Stimulated activated CD4-positive, alpha-beta T cell treated with anti-CD3 and anti-CD28 coated beads, Interleukin-4, amount 100 ng/mL, for 1 hour (primary cell): ENCODE measurements at places on chromosomes 3 and 15.
A peak's percentile ranks its signal among the peaks of the same experiment; 100 is the strongest.

DNA sequence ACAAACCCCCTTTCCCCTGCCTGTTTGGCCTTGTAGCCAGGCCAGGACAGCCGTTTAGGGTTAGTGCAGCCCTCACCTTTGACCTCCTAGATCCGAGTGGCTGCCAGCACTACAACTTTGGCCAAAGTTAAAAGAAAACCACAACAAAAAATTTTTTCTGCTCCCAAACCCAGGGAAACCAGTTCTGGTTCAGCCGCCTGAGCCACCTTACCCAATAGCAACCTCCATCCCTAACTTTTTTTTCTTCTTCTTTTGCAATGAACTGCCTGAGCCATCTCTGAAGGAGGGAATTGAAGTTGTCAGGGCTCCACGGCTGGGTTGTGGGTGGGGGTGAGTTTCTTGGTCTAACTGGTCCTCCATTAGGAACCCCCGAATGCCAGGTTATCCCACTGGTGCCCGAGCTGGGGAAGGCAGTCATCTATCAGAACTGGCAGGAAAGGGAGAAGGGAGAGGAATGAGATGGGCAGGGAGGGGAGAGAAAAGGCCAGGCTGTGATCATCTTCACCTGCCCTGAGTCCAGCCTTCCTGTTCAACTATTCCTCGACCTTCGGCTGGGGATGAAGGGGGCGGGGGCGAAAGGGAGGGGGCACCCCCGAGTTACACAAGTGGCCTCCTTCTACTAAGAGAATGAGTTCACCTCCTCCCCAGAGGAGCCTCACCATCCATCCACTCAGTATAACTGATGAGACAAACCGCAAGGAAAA is 6.2 kb upstream of the NR2F2 start:
- DNase-seq, result no peak

DNA sequence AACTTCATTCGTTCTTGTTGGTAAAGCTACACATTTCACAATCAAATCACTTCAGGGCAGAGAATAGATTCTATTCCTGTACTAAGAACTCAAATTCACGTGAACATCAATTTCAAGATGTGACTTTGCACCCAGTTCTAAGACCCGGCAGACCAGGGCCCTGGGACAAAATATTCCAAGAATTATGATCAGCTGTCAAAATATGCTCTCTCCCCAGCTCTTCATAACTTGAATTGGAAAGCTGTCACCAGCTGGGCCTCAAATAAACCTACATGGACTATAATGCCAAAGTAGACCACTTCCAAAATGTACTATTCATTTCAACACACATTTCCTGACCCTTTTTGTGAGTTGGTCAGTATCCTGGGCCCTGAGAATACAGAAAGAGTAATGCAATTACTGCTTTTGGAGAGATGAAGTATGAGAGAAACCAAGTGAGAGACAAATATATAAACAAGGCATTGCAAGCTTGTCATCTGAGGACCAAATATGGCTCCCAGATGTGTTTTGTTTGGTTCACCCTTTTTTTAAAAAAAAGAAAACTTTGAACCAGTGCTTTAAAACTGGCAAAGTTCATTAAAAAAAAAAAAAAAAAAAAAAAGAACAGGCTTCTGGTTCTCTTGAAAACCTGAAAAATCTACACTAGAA is 14.9 kb downstream of the MAGI1 start:
- DNase-seq, result no peak

DNA sequence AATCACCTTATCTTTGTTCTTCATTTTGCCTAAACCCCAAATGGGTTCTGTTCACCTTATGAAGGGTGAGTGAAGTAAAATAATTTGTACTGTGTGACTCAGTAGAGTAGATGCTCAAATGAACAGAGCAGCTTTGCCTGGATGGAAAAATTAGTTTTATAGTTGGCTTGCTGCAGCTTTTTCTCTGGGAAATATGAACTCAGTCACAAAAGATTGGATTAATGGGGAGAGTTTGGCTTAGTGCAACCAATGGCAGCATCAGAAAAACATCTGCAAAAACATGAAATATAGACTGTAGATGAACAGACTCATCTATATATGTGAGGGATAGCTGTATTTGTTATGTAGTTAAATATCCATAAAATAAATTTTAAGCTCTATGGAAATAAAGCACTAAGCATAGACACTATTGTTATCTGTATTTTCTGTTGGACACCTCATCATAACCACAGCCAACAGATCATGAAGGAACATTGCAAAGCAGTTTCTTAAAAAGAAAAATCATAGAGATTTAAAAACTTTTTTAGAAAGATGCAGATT is 181.3 kb downstream of the ECT2 start:
- no peak for DNase-seq

GRCh38 chr3:16127249-16127648 is 47.2 kb upstream of the GALNT15 start:
- no peak for DNase-seq

DNA sequence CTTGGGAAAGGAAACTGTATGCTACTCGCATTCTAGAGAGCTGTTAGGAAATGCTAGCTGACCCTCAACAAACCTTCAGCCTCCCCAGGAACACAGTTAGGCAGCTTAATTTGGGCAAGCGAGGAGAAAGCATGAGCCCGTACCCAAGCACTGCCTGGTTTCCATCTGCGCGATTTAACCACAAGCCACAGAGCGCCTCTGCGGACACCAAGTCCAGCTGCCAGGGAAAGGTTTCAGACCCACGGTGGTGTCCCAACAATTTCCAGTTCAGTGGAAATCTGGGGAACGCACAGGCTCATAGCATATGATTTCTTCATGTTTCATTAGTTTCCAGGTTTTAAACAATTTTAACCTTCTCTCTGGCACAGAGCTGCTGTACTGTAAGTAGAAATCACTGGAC is 617.6 kb downstream of the FHIT start:
- DNase-seq, result no peak

DNA sequence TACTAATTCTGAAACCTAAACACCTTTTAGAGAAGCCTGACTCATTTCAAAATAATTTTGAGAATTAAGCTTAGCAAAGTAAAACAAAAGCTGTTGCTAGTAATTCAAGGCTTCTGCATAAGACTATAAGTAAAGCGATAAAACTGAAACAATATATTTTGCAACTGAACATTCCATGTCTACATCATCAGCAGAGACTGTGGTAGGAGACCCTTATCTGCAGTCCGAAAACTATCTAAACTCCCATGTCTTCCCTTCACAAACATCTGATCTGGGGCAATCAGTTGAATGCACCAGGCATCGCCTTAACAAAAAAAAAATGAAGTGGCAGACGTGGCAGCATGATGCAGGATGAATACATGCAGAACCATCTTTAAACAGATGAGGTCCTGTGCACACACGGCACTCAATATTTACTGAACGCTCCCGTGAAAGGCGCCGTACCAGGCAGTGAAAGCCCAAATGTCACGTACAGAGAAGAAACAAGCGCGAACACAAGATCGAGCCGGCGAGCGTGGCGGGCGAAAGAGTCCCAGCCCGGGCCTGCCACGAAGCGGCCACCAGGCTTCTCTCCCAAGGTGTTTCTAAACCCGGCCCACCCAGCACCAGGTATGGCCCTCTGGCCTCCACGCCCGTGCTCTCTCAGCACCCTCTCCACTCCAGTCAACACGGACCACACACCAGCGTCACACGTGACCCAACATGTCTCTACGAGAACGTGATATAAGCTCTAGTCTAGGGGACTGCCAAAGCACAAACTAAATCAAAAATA is 63.0 kb downstream of the CHSY1 start:
- no peak for DNase-seq

DNA sequence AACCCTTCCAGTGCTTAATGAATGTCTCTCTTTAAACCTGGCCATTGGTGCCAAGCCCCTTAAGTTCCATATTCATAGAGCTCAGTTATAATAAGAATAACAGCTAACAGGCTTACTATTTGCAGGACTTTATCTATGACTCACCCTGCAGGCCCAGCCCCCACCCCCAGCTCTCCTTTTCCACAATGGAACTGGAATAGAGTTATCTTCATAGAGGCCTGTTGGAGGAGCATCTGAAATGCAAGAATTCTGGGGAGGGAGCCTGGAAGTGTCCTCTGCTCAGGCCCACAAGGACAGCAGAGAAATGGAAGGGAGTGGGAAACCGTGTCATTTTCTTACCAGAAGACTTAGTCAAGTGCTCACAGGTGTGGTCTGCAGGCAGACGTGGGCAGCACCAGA is 52.8 kb downstream of the SEMA5B start:
- no peak for DNase-seq

GRCh38 chr3:171896316-171896715 is 53.2 kb downstream of the TMEM212 start:
- DNase-seq, result no peak

GRCh38 chr15:63378946-63379345 is 2.7 kb downstream of the CA12 start:
- DNase-seq, result no peak

DNA sequence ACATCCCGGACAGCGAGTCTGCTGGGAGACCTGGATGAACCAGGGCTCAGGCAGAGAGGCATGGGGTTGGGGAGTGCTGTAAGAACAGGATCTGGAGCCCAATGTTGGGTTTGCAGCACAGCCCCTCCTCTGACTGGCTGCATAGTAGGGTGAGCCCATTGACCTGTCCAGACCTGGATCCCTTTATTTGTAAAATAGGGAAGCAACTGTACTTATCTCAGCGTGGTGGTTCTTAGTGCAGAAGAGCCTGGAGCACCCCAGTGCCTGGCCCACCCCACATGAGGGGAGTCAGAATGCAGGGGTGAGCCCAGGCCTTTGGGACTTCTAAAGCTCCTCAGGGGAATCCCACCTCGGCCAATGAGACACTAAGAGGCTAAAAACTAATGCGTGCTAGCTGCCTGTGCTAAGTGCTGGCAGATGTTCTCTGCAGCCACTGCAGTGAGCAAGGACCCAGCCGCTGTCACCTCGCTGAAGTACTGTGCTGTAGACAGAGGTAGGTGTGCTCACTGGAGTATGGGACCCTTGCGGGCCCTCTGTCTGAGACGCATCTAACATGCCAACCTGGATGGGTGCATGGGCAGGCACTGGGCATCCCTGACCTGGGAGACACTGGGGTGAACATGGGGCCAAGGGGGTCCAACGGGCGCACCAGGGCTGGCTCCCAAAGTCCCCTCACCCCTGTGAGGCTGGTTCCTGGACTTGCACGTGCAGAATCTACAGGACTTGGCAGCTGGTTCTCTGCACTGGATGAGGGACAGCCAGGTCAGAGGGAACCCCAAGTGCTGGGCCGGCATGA is 95.6 kb downstream of the ATP10A start:
- DNase-seq, result no peak

GRCh38 chr15:62533687-62534086 is 368.6 kb upstream of the C2CD4B start:
- DNase-seq, result no peak

- no peak for DNase-seq
Observed at GRCh38 chr15:86570738-86571137, 491.1 kb downstream of the AGBL1 start.

- DNase-seq, result no peak
Observed at GRCh38 chr3:97974996-97975395, 2.8 kb upstream of the RIOX2 start.

DNA sequence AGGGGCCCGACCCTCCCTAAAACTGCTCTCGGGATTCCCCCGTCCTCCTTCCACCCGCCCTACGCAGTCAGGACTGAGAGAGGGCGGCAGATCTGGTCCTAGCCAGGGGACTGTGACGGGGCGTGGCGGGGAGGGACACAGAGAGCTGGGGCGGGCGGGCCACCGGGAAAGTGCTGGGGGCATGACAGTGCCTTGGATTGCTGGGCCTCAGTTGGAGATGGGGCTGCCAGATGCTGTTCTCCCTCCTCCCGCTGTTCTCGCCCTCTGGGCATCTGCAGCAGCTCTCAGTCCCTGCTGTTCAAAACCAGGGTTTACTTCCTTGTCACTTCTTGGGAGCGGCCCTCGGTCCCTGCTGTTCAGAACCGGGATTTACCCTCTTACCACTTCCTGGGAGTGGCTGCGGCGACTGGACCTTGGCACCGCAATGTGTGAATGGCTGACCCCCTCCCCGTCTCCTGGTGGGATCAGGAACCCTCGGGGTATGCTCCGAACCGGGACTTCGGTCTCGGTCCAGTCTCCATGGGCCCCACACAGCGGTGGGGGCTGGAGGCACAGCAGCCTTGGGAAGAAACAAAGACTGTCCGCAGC is 1.8 kb upstream of the RPP25 start:
- DNase-seq, result peak; percentile 13

DNA sequence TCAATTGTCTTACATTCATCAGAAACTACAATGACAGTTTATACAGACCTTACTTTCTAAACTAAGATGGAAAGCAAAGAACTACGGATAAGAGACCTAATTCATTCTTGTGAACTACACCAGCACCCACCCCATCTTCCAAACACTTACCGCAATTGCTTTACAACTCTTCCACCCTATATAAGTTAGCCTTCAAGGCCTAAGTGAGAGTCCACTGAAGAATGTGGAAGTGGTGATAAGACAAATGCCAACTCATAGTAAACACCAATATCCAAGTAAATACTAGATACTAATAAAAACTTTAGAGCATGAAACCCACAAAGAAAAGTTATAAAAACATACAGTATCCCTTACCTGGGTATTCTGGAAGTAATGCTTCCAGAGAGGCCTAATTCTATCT is 13.6 kb downstream of the ARF4 start:
- DNase-seq, result no peak

GRCh38 chr3:186514296-186515002 is 29.7 kb downstream of the CRYGS start:
- no peak for DNase-seq

- no peak for DNase-seq
Observed at GRCh38 chr3:68764554-68764953, 167.8 kb downstream of the TAFA4 start.

DNA sequence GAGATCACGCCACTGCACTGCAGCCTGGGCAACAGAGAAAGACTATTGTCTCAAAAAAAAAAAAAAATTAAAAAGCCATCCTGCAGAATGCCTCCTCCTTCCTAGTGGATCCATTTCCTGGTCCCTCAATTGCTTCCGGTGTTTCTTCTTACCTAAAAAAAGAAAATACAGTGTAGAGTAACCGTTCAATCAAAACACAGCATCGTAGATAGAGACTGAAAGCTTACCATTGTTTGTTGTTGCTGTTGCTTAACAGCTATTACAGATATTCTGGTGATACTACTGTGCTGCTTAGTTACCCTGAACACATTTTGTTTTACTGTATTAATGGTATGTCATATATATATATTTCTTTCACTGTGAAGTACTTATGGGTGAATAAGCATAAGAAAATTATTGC is 105.5 kb upstream of the LRRFIP2 start:
- no peak for DNase-seq

DNA sequence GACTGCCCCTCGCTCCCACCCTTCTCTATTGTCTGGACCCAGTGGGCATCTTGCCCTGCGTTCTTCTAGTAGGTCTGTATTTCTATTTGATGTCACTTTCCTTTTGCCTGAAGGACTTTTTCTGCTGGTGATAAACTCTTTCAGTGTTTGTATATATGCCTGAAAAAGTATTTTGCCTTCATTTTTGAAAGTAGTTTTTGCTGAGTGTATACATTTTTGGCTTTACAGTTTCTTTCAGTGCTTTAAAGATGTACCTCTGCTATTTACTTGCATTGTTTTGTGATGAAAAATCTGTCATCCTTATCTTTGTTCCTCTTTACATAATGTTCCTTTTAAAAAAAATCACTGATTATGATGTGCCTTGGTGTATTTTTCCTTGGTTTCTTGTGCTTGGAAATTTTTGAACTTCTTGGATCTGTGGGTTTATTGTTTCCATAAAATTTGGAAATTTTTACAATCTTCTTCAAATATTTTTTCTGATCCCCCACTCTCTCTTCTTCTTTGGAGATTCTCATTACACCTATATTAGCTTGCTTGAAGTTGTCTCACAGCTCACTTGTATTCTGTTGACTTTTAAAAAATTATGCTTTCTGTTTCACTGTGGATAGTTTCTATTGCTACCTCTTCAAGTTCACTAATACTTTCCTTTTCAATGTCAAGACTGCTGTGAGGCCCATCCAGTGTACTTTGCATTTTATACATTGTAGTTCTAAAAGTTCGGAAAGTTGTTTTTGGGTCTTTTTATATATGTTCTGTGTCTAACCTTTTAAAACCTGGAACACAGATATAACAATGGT is 67.8 kb downstream of the RGMA start:
- no peak for DNase-seq
